ENCODE measurements at places on chromosomes 3 and 15.

- no peak for DNase-seq
These were observed 14.8 kb downstream of the MUC13 start for GRCh38 chr3:124919756-124920155.

GRCh38 chr3:16273867-16274266 lies 8.9 kb downstream of the OXNAD1 start:
- DNase-seq = no peak

- DNase-seq = no peak
These were observed 172.8 kb upstream of the P2RY1 start for GRCh38 chr3:152662157-152662556.

DNA sequence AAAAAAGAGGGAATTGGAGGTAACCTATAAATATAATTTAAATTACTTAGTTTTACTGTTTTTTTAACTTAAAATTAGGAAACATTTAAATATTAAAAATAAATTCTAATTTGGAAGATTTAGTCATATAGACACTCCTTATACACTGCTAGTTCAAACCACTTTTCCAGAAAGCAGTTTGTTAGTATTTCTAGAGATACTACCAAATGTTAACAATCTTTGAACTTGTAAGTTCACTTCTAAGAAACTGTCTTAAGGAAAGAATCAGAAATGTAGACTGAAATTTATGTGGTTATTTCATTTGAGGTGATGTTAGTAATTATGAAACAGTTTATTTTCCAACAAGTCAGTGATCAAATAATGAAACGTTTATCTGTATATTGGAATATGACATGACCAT lies 22.7 kb downstream of the CTDSPL2 start:
- no peak for DNase-seq

DNA sequence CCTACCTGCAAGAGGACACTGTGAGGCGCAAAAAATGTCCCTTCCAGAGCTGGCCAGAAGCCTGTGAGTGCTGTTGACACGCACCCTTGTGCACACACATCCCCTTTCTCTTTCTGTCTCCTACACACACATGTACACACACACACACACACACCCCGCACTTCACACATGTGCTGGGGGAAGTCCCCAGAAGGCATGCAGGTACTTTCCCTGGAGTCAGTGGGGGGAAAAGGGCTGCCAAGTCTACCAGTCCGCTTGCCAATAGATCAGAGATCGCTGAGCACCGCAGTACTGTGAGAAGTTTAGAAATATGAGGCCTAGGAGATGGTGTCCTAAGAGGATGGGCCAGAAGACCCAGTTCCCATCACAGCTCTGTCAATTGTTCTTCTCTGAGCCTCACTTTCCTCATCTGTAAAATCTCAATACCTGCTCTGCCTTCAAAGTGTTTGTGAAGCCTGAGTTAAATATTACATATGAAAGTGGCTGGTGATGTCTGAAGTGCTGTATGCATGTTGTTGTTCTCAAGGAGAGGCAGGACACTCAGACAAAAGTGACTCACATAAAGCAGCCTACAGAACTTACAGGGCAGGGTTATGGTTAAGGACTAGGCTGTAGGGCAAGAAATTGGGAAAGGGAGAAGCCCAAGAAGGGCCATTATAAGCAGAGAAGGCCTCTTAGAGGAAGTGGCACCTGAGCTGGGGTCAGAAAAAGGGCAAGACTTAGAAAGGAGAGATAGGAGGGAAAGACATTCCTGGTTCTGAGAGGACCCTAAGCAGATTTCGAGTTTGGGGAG lies 6.8 kb downstream of the IL17RE start:
- no peak for DNase-seq

- no peak for DNase-seq
These were observed 1144.2 kb downstream of the ROBO2 start for GRCh38 chr3:78183906-78184599.

DNA sequence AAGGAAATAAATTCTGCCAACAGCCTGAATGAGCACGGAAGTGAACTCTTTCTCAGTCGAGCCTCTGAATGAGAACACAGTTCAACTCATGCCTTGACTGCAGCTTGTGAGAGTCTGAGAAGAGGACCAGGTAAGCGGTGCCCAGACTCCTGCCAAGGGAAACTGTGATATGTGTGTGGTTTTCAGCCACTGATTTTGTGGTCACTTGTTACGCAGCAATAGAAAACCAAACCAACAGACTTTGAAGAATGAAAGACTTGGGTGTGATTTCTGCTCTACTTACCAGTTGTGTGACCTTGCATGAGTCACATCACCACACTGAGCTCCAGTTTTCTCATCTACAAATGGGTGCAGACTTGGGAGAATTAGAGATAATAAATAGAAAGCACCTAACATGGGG lies 30.6 kb upstream of the FAM107A start:
- no peak for DNase-seq

GRCh38 chr15:28114721-28115622 lies 15.9 kb upstream of the OCA2 start:
- DNase-seq = no peak

GRCh38 chr3:153621953-153622352 lies 459.9 kb downstream of the RAP2B start:
- no peak for DNase-seq

- no peak for DNase-seq
These were observed 289.0 kb downstream of the TLE3 start for GRCh38 chr15:69808756-69809155.

GRCh38 chr3:125160606-125161371 lies 51.8 kb downstream of the SLC12A8 start:
- no peak for DNase-seq

- no peak for DNase-seq
These were observed 886.6 kb upstream of the CFAP20DC start for GRCh38 chr3:59936472-59936871.

DNA sequence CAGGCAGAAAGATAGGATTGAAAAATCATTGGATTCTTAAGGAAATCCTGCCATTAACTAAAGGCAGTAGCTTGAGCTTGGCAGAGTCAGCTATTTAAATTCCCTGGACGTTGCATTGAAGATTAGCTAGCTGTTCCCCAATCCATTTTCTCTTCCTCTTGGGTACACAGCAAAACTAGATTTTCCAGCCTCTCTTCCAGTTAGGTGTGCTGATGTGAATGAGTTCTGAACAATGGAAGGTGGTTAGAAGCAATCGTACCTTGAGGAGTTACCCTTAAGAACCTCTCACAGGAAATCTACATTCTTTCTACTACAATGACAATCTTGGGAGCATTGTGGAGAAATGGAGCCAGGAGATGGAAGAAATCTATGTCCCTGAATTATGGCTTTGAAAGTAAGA lies 383.2 kb upstream of the TBL1XR1 start:
- no peak for DNase-seq

GRCh38 chr3:152671446-152672319 lies 163.2 kb upstream of the P2RY1 start:
- DNase-seq = peak; percentile 68

GRCh38 chr3:52341123-52341522 lies 25.0 kb downstream of the DNAH1 start:
- no peak for DNase-seq

- DNase-seq = peak; percentile 75
These were observed 1.5 kb downstream of the ZIC1 start for GRCh38 chr3:147410526-147411237.

DNA sequence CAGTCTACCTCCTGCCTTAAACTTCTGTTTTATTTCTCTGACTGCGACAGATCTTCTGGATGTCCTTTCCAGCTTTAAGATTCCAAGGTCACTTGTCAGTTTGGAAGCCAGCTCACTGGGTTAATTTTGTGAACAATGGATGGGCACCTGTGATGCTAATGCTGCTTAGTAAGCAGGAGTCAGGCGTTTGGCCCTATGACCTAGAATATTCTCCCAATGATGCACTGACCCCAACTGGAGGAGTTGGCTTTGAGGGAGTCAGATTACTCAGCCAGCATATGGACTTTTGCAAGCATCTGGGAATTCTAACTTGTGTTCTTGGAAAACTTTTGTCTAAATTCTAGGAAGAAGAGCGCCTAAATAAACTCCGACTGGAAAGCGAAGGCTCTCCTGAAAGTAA lies 28.1 kb downstream of the HACD3 start:
- DNase-seq = no peak

- no peak for DNase-seq
These were observed 22.5 kb upstream of the HDAC11 start for GRCh38 chr3:13457593-13457992.

GRCh38 chr3:8610951-8611350 lies 33.6 kb downstream of the SSUH2 start:
- no peak for DNase-seq

GRCh38 chr15:82045179-82045891 lies 483 bp downstream of the MEX3B start:
- DNase-seq = peak; percentile 7

DNA sequence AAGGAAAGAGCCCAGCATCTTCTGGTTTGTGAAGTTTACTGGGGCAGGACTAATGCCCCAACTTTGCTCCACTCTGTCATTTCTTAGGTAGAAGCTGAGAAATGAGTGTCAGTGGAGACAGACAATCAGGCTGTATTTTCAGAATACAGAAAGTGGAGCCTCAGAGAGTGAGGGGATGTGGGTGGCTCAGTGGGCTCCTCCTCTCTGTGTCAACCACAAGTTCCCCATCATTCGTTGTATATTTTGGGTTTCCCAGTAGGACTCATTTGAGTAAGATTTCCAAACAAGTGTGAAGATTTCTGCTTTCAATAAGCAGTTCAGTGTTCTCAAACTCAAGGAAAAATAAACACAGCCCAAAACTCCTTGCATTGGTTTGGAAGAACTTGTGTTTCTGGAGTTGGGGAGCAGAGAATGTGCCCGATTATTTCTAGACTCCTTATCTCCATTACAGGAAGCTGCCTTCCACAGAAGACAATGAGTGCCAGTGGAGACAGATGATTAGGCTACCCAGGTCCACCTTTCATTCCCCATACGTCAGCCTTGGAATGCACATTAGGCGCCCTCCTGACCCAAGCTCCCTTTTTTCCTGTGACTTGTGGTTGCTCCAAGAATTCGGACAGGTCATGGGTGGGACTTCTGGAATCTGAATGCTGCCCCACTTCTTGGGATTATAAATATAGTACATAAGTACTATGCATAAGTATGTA lies 792.1 kb upstream of the LMCD1 start:
- DNase-seq = no peak

DNA sequence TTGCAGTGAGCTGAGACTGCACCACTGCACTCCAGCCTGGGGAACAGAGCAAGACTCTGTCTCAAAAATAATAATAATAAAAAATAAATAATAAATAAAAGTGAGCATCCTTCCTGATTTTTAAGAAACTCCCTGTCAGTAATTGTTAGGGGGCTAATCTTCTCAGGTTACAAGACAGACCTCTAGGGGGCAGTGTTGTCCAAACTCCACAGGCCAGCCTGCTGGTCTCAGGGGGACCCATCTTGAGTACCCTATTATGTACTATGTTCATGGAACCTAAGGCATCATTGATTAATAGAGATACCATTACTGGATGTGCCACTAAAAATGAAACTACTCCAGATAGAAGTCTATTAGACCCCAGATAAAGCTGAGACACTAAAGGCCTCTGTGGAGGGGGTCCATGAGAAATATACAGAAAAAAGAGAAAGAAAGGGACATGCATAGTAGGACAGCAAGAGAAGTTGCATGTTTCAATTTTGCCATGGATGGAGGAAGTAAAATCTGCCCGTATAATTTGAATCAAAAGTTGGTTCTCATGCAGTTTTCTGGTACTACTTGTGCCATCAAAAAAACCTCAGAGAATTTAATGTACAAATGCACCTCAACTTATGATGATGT lies 85.5 kb upstream of the CDV3 start:
- peak; percentile 58 for DNase-seq

DNA sequence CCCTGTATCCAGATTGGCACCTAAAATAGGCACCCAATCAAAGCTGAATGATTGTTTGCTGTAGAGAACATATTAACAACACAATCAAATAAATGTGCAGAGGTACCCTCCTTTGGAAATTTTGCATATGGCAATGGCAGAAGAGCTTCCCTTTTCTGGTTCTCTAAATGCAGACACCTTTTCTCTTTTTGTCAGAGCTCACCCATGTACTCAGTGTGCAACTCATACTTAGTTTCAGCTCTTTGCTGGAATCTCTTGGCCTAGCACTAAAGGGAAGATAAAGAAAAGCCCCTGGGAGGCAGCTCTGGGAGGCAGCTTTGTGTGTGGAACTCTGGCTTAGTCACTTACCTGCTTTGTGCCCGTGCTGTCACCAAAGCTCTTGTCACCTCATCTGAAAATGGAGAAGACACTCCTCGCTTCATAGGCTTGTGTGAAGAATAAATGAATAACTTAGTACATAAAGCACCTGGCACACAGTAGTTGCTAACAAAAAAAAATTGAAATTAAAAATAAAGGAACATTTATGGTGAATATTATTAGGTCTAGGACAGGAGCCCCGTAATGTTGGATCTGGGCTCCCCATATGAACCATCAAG lies 28.8 kb downstream of the ST6GAL1 start:
- peak; percentile 48 for DNase-seq

GRCh38 chr3:44561076-44561475 lies 6.1 kb downstream of the ZKSCAN7 start:
- DNase-seq = no peak

GRCh38 chr15:41241221-41241964 lies 10.3 kb downstream of the CHP1 start:
- DNase-seq = peak; percentile 79

- no peak for DNase-seq
These were observed 73.7 kb upstream of the WDR72 start for GRCh38 chr15:53833134-53833624.

- no peak for DNase-seq
These were observed 86.3 kb downstream of the SH3GL3 start for GRCh38 chr15:83533410-83533962.

- DNase-seq = no peak
These were observed 77.0 kb downstream of the KLF13 start for GRCh38 chr15:31403606-31404005.

DNA sequence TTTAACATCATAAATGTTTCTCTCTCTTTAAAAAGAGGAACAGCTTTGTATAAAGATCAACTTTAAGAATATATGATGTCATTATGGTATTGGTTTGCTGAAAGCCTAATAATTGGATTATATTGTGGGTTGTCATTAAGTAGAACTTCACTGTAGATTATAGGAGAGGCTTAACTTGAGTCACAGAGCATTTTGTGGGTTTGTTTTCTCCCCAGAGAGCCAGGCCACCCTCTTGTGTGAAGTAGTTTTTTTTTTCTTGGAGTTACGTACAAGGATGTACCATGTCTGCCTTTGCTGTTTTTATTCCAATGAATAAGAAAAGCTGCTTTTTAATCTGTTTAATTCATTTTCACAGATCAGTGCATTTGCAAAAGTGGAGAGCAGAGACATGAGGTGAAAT lies 354.8 kb upstream of the TBL1XR1 start:
- no peak for DNase-seq

GRCh38 chr3:1699361-1699920 lies 399.2 kb upstream of the CNTN4 start:
- no peak for DNase-seq

DNA sequence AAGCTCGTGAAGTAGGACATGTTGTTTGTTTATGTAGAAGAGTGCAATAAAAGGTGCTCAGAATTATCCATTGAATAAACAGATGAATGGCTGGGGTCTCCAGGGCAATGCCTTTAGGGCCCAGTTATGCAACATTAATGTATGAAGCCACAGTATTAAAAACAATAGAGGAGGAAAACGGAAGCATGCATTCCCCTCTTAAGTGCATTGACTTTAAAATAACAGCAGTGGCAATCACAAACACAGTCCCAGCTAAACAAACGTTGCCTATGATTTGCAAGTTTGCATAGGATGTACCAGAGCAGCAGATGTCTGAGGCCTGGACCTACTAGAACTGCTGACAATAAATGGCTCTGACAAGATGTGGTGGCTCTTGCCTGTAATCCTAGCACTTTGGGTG lies 60.6 kb upstream of the GCNT3 start:
- DNase-seq = no peak

All from common myeloid progenitor, CD34-positive (primary cell).